ENCODE measurements at places on chromosomes 5 and 9.

DNA sequence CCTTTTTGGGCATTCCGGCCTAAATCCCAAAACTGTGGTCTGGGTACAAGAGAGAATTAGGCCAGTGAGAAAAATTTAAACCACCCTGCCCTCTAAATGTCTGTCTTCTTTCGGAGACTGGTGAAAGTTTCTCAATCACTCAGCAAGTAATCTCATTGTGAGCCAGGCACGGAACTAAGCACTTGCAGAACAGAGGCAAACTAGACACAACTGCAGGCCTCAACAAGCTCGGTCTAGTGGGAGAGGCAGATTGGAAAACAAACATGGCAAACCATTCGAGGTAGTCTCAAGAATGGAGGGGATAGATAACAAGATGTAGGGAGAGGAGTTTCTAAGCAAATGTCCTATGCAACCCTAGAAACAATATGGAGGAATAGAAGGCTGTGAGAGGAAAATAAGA, 8.9 kb upstream of the C5orf58 start:
- no peak for DNase-seq

- peak; percentile 22 for DNase-seq
Observed at GRCh38 chr5:83149671-83150070, 72.3 kb downstream of the XRCC4 start.

GRCh38 chr9:17631396-17631795, 52.5 kb downstream of the SH3GL2 start:
- DNase-seq = no peak

GRCh38 chr5:176697934-176698538, 50.8 kb downstream of the TSPAN17 start:
- no peak for DNase-seq

DNA sequence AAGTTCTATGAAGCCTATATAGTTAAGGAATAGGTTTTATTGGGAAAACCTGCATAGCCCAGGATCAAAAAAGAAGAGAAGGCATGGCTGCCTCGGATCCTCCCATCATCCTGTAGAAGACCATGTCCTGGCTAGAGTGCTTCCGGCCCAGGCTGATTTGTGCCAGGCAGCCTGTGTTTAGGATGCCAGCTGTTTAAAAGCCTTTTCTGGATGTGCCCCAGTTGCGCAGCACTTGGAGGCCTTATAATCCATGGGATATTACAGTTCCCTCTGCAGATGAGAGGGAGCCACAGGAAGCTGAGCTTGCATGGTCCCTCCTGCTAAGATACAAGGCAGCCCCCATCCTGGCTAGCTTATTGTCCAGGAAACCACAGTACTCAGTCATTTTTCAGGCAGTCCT, 97.9 kb downstream of the CHSY3 start:
- no peak for DNase-seq

- peak; percentile 67 for DNase-seq
Observed at GRCh38 chr5:76999451-76999850, 30.8 kb upstream of the AGGF1 start.

DNA sequence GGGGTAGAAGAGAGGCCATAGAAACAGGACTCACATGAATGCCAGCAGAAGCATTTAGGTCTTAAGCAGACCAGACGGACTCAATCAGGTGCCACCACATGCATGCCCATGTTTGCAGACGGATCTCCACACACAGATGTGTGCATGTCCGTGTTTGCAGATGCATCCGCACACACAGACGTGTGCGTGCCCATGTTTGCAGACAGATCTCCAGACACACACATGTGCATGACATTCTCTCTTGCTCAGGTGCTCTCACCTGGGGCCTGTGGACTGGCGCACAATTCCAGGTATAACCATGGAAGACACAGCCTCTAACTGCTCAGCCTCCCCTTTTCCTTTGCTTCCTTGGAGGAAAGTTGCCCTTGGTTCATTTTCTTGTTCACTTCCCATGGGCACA, 148.3 kb downstream of the CACNA1B start:
- DNase-seq = no peak

- peak; percentile 50 for DNase-seq
Observed at GRCh38 chr5:923281-923873, 30.7 kb downstream of the TRIP13 start.

DNA sequence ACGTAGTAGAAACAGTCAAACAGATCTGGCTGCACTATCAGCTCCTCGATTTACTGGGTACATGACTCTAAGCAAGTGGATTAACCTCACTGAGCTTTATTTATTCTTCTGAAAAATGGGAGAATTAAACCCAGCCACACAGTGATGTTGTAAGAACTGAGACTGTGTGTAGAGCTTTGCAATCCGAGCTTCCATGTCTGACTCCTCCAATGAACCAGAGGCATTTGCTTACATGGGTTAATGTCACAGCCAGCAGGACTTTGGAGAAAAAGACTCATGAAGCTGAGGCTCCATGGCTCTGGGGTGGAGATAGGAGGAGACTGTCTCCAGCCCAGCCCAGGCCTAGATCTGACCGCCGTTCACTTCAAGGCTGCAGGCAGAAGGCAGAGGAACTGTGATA, 201.3 kb downstream of the CDK5RAP2 start:
- no peak for DNase-seq

GRCh38 chr5:132468656-132469379, 21.8 kb downstream of the IRF1 start:
- DNase-seq = no peak

GRCh38 chr5:145629047-145629446, 206.1 kb downstream of the PRELID2 start:
- no peak for DNase-seq

DNA sequence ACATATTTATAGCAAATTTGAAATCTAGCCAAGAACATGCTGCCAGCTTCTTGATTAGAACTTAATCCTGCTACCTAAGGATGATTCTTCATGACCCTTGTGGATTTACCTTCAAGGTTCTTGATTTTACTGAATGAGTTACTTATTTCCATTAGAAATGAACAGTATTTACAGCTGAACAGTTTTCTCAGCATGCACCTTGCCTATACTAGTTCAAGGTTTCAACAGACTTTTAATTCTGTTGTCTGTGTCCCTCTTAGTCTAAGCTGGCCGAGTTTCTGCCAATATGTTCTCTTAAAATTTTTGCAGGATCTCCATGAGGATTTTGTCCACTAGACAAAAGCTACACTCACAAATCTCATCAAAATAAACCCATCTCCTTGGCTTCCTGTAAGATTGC, 188.8 kb upstream of the ST8SIA4 start:
- no peak for DNase-seq

- DNase-seq = peak; percentile 79
Observed at GRCh38 chr5:139246394-139246793, 47.1 kb upstream of the MATR3 start.

DNA sequence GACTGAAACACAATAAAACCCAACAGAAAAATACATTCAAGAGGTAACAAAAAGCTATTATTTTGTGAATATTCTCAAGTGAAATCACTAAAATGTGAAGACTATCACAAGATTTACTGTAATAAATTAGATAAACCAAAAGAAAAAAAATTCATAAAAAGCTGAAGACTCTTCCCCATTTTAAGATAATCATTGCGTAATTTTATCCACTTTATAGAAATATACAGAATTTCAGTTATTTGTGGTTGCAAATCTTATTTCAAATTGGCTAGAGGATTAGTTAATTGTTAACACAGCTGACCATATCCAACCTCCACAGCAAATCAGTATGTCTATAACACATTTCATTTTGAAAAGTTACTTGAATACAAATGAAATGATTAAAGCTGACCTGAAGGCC, 7.7 kb upstream of the TMEM267 start:
- DNase-seq = no peak

- peak; percentile 84 for DNase-seq
Observed at GRCh38 chr5:91206734-91207133, 176.4 kb downstream of the ARRDC3 start.

DNA sequence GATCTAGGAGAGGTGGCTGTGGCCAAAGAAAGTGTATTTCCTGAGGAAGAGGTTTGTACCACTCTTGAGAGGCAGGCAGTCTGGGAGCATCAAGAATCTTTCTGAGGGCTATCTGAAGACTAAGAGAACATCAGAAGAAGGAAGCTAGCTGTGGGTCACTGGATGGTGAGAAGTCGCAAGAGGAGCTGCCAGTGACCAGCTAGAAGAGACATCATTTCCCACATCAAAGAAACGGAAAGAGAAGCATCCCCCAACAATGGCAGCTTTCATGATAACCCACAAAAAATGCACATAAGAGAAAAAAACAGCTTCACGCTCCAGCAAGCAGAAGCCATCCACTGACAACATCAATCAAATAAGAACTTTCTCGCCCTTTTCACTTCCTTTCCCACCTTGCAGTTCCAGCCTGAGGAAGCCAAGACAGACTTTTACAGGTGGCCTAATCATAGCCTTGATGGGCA, 25.0 kb upstream of the CEP78 start:
- DNase-seq = no peak

DNA sequence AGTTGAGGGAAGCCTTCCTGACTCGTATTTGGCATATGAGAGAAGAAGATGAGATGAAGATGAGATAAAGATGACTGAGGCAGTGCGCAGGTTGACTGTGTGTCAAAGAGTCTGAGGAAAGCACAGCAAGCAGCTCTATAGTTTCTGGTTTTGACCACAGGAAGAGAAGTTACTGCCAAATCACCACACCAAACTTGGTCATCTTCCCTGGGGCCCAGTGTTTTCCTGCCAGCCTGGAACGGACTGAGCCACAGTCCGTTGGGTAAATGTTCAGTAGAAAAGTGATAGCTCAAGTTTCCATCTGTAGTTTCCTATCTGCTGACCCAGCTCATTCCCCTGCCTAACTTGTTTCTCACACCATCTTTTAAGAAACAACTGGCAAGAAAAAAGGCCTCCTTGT, 80.7 kb upstream of the ADAMTS19 start:
- no peak for DNase-seq

- DNase-seq = peak; percentile 73
Observed at GRCh38 chr5:41115281-41115680, 44.1 kb upstream of the MROH2B start.
